ENCODE measurements at places on chromosomes 6 and 20.

DNA sequence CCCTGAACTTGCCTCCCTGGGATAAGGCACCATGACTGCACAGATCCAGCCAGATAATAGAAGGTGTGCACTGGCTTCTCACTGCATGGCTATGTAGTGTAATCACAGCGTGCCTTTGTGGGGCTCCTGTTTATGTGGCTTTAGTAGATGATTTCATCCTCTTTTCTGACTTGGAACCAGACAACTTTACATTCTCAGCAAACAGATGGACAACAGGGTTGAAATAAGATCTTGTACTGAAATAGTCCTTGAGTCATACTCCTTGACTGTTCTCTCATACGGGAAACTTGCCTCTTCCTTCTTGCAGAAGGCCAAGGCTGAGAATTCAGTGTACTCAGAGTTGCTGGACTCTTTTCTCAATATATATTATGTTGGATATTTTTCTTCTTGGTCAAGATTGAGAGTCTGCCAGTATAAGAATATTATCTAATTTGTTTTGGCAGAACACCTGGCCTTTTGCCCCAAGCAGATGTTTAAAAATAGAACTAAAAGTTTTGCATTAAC lies 25.0 kb upstream of the RNF144B start:
- DNase-seq: no peak

GRCh38 chr20:55173601-55174000 lies 698.2 kb downstream of the DOK5 start:
- no peak for DNase-seq

GRCh38 chr20:2295886-2296515 lies at the start of gene TGM3:
Gene TGM3 (plus strand): TSS chr20:2296001. CDS start chr20:2296064, 63 bp downstream.
- DNase-seq: no peak

DNA sequence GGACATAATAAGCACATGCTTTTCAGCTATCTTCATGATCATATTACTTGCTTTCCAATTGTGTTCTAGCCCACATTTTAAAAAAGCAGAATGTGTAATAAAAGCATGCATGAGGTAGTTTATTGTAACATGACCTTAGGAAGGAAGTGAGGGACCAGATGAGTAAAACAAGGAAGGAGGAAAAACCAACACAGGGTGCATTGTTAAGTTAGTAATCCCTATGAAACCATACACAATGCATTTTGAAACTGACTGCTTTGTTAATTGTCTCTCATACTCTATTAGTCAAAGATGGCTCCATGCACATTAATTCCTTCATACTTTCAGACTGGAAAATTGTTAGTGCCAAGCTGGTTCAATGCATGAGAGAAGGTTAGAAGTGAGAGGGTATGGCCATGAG lies 37.7 kb upstream of the CENPW start:
- DNase-seq: no peak

DNA sequence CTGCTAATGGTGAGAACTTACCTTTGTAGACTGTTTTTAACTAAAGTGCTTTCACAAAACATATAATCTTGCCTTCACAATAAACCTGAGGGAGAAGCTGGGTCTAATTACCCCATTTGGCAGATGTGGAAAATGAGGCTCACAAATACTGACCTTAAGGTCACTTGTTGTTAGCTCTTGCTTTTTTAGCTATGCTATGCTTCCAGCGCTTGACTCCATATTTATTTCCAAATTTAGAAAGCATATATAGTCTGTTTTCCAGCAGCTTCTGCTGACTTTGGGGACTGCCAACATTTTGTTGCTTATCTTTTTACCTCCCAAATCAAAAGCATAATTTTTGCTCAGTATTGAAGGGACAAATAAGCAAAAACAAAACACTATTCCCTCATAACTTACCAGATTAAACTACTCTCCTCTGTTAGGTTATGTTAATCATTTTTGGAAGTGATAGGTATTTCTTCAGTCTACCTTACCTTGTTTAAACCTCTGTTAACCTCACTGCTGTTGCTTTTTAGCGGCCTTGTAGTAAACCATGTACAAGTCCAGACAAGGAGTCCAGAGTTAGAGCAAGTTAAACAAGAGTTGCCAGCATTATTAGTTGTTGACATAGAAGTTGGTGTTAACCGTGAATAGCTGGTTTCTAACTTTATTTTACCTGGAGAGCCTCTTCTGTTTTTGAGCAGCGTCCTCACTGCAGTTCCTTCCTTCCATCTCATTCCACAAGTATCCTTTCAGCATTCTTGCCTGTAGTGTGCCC lies 4.9 kb upstream of the BTBD3 start:
- no peak for DNase-seq

DNA sequence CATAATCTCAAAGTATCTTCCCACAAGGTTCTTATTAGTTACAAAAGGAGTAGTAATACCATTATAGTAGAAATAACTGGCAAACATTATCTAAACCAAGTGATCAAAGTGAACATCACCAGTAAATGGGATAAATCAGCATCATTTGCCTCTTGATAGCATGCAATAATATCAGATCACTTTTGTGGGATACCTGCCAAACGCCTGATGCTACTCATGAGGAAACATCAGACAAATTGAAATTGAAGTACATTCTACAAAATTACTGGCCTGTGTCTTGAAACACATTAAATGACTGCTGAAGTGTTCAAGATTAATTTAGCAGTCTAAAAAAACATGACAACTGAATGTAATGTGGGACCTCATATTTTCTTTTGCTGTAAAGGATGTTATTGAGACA lies 208.1 kb downstream of the TINAG start:
- no peak for DNase-seq

GRCh38 chr6:157054531-157054979 lies 268.8 kb downstream of the TMEM242 start:
- no peak for DNase-seq

- no peak for DNase-seq
These were observed 119.3 kb downstream of the BMP7 start for GRCh38 chr20:57147185-57147584.

DNA sequence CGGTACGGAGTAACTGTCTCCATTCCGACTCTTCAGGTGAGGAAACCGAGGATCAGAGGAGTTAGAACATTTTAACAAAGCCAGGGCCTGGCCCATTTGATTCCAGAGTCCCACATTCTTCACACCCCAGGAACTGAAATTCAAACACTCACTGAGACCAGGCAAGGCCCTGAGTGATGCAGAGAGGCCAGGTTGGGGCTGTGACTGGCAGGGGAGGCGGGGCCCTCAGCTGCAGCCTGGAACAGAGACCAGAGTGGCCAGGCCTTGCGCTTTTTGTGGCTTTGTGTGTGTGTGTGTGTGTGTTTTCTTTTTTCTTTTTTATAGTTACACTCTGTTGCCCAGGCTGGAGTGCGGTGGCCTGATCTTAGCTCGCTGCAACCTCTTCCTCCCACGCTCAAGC lies 57.2 kb downstream of the BCAS4 start:
- no peak for DNase-seq

GRCh38 chr6:125544819-125545218 lies 204.6 kb upstream of the HEY2 start:
- DNase-seq: no peak

DNA sequence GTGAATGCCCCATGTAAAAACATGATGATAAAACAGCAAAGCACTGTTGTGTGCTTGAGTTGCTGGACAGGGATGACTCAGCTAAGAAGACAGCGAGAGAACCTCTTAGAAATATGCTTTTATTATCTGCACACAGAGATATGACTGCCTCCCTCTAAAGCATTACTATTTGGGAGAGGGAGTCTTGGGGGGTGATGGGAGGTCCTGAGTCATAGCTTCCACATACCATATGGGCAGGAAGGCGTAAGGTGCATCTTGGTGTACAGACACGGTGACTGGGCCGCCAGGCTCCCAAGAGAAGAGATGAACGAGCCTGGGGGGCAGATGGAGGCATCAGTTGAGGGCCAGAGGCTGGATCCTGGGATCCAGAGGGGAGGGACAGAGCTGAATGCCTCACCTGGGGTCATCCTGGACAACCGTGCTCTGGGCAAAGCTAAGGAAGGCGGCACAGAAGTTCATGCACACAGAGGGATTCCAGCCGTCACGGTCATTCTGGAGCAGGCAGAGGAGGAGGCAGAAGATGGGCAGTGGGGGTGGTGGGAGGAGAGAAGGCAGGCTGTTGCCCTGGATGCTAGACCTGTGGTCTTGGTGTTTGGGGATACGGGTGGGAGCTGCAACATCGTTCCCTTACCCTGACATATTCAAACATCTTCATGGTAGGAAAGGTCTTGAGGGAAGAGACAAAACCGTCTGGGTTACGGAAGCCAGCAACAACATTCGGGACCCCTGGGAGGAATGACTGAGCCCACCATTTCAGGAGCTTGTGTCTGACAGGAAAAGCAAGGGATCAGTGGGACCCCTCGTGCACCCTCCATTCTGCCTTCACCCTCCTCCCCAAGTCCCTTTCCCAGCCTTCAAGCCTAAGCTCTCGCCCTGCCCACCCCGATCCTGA lies 2.0 kb downstream of the DXO start:
- DNase-seq: no peak
